ENCODE measurements at places on chromosomes 11 and 22.

- no peak for DNase-seq
These were observed 69.7 kb downstream of the SNX19 start for GRCh38 chr11:130846606-130847005.

DNA sequence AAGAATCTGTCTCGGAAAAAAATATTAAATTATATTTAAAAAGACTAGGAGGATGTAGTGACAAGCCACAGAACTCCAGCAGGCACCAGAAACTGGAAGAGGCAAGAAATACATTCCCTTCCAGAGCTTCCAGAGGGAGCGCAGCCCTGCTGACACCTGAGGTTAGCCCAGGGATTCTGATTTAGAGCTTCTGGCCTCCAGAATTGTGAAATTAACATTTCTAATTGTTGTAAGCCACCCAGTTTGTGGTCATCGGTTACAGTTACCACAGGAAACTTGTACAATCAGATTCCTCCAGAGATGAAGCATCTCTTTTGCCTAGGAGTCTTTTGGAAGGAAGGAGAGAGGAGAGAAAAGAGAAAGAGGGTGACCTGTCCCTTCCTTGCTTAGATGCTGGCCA, 6.4 kb upstream of the UBASH3B start:
- no peak for DNase-seq

DNA sequence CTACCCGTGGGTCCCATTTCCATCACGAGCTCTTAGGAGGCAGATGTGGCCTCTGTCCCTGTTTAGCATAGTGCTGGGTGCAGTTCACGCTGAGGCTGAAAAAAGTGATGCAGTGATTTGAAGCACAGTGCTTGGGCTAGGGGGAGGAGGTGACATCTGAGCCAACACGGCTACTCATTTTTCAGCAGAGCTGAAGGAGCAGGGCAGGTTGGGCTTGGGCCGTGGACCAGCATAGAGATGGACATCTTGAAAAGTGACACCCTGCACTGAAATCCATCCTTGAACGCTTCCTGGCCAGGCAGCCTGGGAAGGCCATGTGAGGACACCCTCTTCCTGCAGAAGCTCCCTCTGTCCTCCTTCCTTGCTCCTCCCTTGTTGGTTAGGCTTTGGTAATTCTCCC, 66.4 kb downstream of the ADAMTS15 start:
- DNase-seq: no peak

DNA sequence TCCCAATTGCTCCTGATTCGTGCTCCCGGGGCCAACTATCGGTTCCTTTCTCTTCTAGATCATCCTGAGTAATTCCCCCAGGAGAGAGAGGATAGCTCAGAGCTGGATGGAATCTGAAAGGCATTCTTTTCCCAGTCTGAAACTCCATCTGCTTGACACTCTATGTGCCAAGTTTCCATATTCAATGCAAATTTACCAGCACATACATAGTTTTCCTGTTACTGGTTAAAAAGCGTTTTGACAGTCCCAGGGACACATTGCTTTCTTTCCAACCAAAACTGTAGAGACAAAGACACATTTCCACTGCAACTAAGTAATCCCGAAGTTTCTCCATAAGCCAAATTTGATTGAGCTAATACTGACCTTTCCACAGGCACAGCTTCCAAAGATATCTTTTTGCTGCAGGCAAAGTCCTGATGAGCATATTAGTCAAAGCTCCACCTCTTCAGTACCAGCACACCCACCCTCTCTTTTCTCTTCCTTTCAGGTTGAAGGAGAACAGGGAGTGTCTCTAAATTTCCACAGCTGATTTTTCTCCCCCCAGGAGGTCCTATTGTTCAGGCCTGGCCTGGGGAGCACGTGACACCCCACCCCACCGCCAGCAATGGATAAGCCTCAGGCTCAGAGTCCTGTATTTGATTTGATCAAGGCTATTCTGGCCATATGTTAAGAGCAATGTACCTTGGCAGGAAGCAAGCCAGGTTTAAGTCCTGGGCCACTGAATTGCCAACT, 9.7 kb upstream of the ANKK1 start:
- DNase-seq: no peak

GRCh38 chr11:115497303-115497702, 6.9 kb downstream of the CADM1 start:
- no peak for DNase-seq

- no peak for DNase-seq
These were observed 54.7 kb downstream of the MICAL3 start for GRCh38 chr22:17969701-17970113.

- no peak for DNase-seq
These were observed 52.9 kb upstream of the SPATA19 start for GRCh38 chr11:133898031-133898769.

DNA sequence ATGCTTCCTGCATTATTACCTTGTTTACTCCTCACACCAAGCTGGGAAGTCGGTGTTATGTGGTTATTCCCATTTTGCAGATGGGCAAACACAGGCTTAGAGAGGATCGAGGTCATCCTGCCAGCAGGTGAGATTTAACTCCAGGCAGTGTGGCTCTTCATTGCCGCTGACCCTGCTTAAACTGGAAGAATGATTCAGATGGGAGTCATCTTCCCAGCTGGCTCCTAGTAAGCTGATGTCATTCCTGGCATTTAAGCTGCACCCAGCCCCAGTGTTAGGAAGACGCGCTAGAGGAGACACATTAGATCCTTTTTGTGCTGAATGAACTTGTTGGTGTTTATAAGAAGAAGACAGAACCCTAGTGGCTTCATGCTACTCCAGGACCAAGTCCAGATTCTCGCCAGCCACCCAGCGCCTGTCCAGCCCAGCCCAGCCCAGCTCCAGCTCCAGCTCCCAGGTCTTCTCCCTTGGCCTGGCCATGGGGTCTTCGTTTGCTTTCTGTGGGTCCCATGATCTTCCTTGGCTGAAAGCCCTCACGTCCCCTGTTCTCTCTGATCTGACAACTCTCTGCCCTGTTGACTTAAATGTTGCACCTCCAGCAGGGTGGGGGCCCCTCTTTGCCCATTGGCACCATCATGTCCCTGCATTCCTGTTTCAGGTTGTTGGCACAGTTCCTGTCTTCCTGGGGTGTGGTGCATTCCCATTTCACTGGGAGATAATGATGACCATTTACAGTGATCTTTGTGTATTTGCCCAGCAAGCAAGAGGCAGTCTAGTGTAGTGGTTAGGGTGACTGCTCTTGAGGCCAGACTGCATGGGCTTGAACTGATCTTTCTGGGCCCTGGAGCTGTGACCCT, 13.6 kb downstream of the PARVB start:
- DNase-seq: no peak

GRCh38 chr11:116301141-116301540, 471.6 kb downstream of the BUD13 start:
- no peak for DNase-seq

- no peak for DNase-seq
These were observed 14.6 kb upstream of the CTSC start for GRCh38 chr11:88352139-88352538.

GRCh38 chr22:37012262-37012904, 6.9 kb downstream of the TST start:
- DNase-seq: no peak

GRCh38 chr11:6862961-6863360, at the start of gene OR10A2:
Gene OR10A2 (plus strand): TSS chr11:6863057. CDS start chr11:6869755, 6,698 bp downstream.
- no peak for DNase-seq

GRCh38 chr22:36067235-36067558, 38.6 kb upstream of the RBFOX2 start:
- DNase-seq: no peak

DNA sequence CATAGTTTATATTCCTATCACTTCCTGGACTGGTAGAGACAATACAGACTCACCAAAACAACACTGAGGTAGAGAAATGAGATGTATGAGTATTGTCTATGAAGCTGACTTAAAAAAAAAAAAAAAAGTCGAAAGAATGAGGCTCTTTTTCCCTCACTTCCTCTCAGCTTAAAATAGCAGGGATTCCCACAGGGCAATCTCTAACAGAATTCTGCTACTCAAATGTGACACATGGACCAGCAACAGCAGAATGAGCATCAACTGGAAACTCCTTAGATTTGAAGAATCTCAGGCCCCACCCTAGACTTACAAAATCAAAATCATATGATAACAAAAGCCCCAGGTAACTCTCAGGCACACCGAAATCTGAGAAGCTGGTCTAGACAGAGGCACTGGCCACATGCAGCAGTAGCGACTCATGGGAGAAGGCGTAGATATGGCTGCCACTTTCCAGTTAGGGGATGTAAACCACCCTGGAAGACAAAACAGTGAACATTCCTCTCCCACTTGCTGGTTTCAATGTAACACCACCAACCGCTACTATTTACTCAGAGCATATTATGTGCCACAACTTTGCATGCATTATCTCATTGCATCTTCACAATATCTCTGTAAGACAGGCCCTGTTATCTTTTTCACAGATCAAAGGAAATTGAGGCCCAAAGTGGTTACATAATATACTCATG, 128.0 kb downstream of the RBFOX2 start:
- DNase-seq: no peak
